ENCODE measurements at places on chromosomes 7 and 10.

GRCh38 chr7:42197451-42197850, 39.6 kb downstream of the GLI3 start:
- no peak for DNase-seq

DNA sequence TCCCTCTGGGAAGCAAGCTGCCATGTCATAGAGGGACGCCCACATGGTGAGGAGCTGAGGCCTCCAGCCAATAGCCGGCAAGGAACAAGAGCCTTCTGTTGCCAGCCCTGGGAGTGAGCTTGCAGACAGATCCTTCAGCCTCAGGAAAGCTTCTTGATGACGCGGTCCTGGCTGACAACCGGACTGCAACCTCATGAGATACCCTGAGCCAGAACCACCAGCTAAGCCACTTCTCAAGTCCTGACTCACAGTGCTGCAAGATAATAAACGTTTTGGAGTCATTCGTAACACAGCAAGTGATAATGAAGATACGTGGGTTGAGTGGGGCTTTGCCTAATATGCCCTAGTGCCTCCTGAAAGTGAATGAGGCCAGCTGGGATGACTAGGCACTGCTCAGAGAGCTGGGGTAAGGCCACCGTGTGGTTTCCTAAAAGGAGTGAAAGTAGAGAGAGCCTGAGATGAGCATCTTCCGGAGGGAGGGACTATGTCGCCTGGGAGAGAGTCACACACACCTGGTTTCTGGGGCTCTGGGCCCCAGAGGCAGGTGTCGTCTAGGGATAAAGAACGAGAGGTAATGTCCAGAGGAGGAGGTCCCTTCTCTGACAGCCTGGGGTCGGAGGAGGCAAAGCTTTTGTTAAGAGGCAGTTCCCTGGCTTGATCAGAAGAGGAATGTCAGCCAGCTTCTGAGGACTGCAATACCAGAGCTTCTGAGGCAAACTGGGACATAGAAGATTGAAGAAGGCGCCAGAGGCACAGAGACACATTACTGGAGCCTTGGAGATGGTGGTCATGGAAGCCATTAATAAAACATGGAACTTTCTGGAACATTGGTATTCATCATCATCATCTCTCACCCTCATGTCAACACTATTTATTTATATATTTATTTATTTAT, 53.6 kb downstream of the PYROXD2 start:
- DNase-seq = peak; percentile 84

- DNase-seq = no peak
Measured at GRCh38 chr7:1151653-1152425, 8.2 kb downstream of the ZFAND2A start.

DNA sequence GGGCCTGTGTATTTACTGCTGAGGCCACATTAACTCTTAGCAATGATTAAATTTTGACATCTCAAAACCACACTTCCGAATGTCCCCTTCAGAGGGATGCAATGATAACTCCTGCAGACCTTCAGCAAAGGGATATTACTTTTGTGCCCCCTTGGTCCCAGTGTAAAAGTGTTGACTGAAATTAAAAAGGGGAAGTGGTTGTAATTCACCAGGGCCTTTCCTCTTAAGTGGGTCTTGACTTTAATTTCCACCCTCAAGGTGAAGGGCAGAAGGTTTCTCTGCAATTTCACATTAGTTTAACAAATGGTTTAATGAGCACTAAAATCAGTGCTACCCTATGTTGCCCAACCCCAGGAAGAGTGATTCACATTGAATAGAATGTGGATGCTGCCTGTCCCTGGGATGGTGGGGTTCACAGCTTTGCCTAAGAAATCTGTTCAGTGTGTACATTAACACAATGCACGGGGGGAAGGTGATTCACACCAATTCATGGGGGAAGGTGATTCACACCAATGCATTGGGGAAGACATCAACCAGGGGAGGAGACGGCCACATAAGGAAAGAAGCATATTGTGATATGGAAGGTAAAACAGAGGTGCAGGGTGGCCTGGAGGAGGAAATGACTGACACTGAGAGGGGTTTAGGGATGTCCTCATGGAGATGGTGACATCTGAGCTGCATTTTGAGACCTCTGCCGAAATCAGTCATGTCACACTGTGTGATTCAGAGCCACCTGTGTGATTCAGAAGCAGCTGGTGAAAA, 19.4 kb upstream of the TNS3 start:
- DNase-seq = no peak

GRCh38 chr10:75987616-75988015, 556.2 kb downstream of the LRMDA start:
- DNase-seq = no peak

DNA sequence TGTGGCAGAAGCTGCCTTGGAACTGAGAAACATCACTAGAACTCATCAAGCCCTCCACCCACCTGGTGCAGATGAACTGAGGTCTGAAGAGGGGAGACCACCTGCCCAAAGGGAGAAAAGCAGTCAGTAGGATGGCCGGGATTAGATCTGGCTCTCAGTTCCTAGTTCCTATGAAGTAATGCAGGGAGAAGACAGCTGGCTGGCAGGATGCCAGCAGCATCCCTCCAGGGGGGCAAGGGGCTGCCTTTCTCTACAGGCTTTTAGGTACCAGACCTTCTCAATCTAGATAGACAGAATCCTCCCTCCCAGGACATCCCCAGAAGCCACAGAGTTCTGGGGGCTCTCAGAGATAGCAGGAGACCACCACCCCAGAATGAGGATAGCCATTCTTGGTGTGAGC, 7.8 kb downstream of the CRHR2 start:
- no peak for DNase-seq

DNA sequence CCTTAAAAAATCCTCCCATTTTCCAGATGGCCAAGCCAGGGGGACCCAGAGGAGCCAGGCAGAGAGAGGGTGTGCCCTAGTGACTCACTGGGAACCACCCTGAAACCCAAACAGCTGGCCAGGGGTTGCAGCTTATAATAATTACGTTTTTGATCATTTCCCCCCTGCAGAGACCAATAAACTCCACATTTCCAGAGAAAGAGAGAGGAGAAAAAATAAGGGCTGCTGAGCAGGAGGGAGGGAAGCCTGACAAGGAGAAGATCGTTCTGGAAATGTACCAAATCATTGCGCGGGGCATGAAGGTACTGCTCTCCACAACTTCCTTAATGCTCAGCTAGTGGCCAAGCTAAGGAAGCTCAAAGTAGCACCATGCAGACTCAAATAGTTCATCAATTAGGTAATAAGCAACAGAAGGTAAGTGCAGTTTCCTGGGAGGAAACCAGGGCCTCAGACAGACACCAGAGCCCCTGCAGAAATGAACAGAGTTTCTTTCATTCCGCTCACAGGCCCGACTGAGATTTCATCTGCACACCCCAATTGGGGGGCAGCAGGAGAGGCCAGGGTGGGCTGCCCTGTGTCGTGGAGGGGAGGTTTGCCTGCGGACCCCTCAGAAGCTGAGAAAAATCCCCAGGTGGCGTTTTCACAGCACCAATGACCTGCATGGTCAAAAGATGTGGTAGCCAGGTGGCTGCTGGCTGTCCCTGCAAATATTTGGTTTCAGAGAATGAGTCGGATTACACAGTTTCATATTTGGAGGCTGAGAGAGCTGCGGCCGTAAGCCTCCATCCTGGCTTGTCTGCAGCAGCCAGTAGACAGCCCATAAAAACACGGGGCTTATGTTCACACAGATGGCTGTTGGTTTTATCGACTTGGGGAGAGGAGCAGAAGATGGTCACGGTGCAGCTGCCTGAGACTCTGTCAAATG, 153.2 kb upstream of the LYZL2 start:
- DNase-seq = no peak

GRCh38 chr7:8109196-8110022, 140.8 kb downstream of the GLCCI1 start:
- no peak for DNase-seq

DNA sequence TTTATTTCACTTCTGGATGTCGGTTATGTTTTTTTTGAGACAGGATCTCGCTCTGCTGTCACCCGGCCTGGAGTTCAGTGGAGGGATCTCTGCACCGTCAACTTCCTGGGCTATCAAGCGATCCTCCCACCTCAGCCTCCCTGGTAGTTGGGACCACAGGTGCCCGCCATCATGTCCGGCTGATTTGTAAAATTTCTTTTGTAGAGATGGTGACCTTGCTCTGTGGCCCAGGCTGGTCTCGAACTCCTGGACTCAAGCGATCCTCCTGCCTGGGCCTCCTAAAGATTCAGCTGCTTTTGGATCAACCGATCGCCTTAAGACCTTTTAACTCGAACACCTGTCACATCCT, 606 bp upstream of the RABGEF1 start:
- no peak for DNase-seq

- no peak for DNase-seq
Measured at GRCh38 chr7:155787171-155787851, 25.0 kb downstream of the SHH start.

- DNase-seq = no peak
Measured at GRCh38 chr7:23004247-23004520, 9.7 kb downstream of the HYCC1 start.

GRCh38 chr7:33495207-33495606, 365.8 kb downstream of the BBS9 start:
- no peak for DNase-seq

DNA sequence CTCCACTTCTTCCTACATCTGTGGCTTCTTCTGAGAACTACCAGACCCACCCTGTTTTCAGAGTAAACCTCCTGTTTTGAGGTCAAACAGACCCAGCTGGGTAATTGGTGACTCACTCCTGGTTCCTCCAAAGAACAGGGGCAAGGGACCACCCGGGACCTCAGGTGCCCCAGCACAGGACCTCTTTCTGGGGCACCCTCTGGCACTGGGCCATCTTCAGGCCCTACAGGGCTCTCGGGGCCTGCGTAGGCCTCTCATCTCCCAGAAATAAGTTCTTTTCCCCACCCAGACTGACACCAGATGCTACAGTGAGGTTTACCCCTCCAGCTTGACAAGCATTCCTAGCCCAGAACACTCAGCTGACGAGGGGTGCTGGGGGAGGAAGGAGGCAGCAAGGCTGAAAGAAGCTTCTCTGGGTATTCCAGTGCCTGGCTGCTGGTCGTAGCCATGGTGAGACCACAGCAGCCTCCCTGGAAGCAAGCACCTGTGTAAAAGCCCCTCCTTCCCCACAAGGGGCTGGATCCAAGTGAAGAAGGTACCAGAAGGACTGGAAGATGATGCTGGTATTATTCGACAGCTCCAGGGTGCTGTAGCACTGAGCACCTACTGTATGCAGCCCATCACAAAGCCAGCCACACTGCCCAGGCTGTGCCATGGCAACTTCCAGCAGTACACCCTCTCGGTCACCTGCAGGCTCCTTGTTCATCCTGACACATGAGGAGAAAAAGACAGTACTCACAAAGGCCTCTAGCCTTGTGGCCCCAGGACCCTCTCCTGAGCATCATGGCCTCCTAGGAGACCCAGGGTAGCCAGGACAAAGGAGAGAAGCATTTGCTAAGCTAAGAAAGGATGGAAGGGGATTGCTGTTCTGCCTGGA, 47.4 kb downstream of the ALOX5 start:
- no peak for DNase-seq

- no peak for DNase-seq
Measured at GRCh38 chr7:5470167-5470532, 46.5 kb upstream of the TNRC18 start.

GRCh38 chr7:41446606-41447449, 256.1 kb downstream of the INHBA start:
- no peak for DNase-seq

DNA sequence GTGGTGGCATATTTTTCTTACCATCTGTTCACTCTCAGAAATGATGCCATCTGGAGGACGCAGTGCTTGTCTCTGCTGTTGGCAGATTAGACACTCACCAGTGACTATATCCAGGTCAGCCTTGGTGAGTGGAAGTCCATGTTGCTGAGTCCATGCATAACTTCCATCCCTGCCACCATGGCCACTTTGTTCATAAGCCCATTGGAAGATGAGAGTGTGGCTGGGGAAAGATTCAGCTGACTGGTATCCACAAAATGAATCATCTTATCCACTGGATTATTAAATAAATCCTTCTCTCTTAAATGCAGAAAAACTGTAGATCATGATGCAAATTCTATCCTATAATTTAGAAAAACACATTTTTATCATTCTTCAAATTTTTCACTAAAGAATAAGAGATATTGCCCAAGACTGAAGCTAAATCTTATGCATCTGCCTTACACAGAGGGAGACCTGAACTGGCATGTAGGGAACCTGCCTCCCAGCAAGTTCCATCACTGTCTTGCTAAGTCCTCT, 726.9 kb downstream of the TNS3 start:
- DNase-seq = no peak

DNA sequence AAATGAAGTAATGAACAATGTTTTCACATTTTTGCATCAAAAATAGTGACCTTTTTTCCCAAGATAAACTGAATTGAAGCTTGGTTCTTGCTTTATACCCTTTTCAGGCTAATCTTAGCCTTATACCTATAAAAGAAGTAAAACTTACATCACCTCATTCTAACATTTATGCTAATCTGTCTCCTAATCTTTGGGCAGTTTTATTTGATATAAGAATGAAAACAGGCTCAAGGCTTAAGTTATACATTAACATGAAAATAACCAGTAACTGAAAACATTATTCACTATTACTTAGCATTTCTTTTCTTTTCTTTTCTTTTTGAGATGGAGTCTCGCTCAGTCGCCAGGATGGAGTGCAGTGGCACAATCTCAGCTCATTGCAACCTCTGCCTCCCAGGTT, 113.1 kb downstream of the HIBADH start:
- DNase-seq = no peak

- DNase-seq = no peak
Measured at GRCh38 chr7:122260336-122260735, 44.2 kb downstream of the FEZF1 start.
